Stimulated activated naive CD8-positive, alpha-beta T cell treated with anti-CD3 and anti-CD28 coated beads, Interleukin-15, Interleukin-2, amounts not matched to agents 100 U/mL and 50 U/mL, for 24 hours (primary cell): ENCODE measurements at places on chromosomes 16 and 17.

DNA sequence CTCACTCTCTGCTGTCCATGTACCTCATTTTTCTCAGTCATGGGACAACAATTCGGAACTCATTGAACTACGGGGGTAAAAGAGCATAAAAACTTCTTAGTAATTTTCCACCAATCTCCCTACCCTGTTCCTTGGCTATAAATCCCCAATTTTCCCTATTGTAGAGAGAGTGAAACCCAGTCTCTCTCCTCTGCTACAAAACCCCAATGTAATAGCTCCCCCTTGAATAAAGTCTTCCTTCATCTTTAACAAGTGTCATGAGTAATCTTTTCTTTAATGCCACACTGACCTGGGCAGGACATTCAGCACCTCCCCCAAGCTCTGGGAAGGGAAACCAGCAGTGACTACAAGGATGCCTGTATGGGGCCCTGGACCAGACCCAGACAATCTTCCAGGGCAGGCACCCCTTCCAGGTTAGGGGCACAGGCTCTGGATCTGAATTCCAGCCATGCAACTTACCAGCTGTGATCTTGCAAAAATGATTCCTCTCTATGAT lies 10.2 kb upstream of the EIF1 start:
- peak; percentile 53 for DNase-seq

DNA sequence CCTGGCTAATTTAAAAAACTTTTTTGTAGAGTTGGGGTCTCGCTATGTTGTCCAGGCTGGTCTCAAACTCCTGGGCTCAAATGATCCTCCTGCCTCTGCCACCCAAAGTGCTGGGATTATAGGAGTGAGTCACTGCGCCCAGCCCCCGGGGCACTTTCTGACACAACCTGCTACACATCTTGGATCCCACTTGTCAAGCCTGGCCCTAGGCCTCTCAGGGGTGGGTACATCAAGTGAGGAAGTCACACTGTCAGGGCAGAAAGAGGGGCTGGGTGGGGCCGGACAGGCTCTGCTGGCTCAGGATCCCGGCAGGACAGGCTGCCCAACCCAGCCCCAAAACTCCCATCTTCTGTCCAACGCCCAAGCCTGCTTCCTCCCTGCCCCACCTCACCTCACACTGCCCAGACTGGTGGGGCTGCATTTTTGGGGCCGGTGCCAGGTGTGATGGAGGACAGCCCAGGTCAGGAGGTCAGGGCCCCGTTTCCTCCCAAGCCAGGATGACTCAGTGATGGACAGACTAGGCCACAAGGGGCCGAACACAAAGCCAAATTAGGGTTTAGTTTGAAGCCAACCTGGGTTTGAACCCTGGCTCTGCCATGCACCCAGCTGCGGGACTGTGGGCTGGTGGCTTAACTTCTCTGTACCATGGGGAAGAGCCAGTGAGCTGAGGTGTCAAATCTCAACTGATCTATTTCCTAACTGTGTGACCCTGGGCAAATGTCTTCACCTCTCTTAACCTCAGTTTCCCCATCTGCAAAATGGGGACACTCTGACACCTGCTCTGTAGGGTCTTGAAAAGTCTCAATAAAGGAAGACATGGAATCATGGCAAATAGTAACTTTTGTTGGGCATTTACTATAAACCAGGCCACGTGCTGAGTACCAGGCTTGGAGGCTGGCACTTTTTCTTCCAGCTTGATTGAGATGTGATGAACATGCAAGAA lies 8.9 kb upstream of the PPL start:
- DNase-seq, result no peak

GRCh38 chr16:86881861-86882273 lies 303.5 kb downstream of the FOXL1 start:
- no peak for DNase-seq

DNA sequence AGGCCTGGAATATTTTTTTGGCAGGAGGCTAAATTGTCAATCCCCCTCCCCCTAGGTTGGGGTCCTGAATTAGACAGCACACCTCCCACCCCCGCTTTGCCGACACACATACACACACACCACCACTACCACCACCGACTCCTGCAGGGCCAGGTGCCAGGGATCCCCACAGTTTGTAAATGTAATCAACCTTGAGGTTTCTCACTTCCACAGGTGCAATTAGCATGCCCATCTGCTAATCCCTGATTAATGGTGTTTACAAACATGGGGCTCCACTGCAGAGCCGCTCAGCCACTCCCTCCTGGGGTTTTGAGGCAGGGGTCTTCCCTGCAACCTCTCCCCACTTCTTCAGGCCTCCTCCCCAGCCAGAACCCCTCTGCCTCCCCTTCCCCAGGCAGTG lies 11.8 kb downstream of the MRM1 start:
- DNase-seq, result no peak

GRCh38 chr16:17557480-17557879 lies 86.7 kb upstream of the XYLT1 start:
- no peak for DNase-seq

- DNase-seq, result no peak
Measured at GRCh38 chr16:2954656-2955381, 9.3 kb upstream of the KREMEN2 start.

- no peak for DNase-seq
Measured at GRCh38 chr17:62720126-62720850, 87.8 kb downstream of the MARCHF10 start.

DNA sequence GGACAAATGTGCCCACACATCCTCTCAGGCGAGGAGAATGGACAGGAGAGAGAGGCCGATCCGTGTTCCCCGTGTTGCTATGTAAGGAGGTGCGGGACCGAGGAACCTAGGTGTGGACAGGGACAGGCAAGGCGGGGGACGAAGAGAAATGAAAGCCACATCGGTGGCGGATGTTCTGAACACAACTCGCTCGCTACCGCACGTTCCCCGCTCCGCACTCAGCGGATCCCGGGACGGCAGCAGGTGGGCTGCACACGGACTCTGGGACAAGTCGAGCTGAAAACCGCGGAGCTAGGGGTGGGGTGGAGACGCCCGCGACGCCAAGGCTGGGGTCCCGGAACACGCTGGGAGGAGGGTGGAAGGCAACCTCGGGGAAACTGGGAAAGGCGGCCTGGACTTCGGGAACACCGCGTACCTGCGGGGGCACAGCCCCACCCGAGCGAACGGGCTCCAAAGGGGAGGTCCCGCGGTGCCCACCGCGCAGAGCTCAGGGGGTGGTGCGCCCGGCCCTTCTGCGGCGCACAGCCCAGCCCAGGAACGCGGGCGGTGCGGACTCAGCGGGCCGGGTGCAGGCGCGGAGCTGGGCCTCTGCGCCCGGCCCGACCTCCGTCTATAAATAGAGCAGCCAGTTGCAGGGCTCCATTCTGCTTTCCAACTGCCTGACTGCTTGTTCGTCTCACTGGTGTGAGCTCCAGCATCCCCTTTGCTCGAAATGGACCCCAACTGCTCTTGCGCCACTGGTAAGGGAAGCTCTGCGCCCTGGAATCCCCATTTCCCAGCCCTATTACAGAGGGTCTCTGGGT lies at the start of gene MT1E:
Gene MT1E (plus strand): TSS at position 642 of the 803 bp plus-strand sequence. CDS start 71 bp downstream, at position 713.
- peak; percentile 50 for DNase-seq

GRCh38 chr16:9497750-9498149 lies 406.3 kb downstream of the HAPSTR1 start:
- DNase-seq, result no peak

- DNase-seq, result peak; percentile 54
Measured at GRCh38 chr17:62652251-62653001, 25.0 kb downstream of the MRC2 start.

GRCh38 chr17:27241346-27241946 lies 52.5 kb upstream of the WSB1 start:
- no peak for DNase-seq

DNA sequence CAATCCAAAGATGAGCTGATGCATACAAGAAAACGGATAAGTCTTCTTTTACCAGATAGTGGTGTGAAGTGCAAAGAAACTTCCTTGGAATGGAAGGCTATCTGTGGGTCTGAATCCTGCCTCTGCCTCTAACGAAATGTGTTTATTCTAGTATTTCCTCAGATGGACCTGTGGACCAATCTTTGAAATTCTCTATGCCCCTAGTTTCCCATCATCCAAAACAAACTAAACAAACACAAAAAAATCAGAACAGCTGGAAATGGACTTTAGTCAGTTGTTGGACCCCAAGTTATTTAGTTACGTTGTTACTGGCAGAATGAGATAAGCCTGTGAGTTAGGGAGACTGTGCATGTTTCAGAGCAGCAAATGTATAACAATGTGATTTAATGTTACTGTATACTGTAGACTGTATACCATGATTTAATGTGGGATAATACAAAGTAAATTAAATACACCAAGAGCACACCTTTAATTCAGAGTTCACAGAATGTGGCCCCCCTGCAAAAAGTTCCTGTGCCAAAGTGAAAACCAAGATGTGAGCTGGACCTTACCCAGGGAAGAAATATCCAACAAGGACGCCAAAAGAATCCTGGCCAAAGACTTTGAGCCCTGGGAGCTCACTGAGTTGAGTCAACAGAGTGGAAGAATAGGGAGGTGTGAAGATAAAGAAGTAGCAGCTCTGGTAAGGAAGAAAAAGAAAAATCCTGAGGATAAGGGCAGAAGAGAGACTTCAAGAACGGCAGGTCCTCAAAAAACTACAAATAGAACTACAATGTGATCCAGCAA lies 255.2 kb downstream of the CNTNAP4 start:
- no peak for DNase-seq

GRCh38 chr17:15919466-15919865 lies 25.5 kb upstream of the ADORA2B start:
- no peak for DNase-seq

DNA sequence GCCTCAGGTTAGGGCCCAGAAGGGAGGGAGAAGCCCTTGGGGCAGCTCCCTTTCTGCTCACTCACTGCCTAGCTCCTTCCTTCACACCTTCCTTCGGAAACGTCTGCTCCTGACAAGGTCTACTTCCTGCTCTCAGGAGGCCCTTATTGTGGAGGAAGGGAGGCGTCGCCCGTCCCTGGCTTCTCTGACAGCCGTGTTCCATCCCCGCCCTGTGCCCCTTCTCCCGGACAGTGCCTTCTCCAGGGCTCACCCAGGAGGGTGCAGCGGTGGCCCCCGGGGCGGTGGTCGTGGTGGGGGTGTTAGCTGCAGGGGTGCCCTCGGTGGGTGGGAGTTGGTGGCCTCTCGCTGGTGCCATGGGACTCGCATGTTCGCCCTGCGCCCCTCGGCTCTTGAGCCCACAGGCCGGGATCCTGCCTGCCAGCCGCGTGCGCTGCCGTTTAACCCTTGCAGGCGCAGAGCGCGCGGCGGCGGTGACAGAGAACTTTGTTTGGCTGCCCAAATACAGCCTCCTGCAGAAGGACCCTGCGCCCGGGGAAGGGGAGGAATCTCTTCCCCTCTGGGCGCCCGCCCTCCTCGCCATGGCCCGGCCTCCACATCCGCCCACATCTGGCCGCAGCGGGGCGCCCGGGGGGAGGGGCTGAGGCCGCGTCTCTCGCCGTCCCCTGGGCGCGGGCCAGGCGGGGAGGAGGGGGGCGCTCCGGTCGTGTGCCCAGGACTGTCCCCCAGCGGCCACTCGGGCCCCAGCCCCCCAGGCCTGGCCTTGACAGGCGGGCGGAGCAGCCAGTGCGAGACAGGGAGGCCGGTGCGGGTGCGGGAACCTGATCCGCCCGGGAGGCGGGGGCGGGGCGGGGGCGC lies 231.9 kb downstream of the SEC14L1 start:
- peak; percentile 72 for DNase-seq

DNA sequence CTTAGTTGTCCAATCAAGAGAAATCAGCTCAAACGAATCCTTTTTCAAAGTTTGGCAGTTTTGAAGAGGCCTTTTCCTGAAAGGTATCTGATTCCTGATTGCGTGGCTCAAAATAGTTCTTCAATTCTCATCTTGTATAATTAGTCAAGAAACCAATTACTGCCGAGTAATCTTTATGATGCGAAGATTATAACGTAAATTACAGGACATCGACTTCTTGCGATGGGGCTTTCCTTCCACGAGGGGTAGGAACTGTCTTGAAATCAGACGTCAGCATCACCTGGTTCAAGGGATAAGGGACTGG lies 644 bp upstream of the ARL2BP start:
- DNase-seq, result no peak

DNA sequence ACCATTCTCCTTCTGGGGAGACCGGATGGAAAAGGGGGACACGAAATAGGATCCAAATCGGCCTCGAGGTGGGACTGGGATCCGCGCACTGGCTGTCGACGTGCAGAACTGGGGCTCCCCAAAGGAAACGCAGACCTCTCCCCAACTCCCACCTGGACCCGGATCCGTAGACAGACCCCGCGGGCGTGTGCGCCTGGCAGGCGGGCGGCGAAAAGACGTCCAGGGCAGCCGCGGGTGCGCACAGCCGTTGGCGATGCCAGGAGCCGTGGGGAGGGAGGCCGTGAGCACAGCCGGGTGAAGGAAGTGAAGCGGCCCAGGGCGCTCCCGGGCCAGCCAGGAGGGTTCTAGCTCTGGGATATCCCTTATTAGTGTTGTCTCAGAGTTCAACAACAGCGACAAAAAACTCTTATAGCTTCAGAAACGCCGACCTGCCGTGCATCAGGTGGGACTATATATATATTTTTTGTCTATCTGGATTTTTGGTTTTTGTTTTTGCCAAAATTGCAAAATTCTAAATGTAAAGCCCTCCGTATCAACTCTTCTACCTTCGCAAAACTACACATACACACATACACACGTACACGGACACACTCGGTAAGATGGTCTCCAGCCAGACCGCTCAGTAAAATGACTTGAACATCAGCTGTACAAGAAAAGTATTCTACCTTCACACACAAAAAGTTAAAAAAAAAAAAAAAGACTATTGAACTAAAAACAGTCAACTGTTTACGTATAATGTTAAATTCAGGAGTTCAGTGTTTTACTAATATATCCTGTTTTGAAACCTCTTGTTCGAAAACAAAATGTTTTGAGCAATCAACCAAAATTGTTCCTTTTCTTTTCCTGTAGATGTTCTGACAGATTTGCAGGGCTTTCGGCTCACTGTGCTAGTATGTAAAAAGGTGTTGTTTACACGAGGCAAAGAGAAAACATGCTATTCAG lies 5.2 kb upstream of the AATF start:
- DNase-seq, result peak; percentile 24

DNA sequence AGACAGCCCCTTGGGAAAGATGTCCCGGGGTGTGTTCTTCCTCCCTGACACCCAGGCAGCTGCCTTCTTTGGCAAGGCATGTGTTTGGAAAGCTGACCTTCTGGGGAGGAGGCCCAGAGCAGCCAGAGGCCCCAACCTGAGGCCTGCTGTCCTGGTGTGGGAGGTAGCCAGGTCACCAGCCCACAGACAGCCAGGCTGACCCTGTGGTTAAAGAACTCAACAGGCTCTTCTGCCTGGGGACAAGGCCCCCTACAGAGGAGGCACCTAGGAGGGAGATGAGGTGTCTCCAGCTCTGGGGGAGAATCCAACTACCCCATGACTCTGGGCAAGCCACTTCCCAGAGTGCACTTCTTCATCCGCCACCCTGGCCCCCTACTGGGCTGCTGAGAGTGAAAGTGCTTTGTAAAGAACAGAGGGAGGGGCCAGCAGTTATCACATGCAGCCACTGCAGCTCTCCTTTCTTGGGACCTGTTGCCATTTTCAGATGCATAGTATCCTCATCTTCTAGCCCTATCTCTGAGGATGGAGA lies 13.1 kb upstream of the SREBF1 start:
- peak; percentile 82 for DNase-seq

GRCh38 chr16:54269461-54269860 lies 17.1 kb downstream of the IRX3 start:
- no peak for DNase-seq

- DNase-seq, result no peak
Measured at GRCh38 chr17:28346199-28346580, 10.6 kb downstream of the TNFAIP1 start.

- no peak for DNase-seq
Measured at GRCh38 chr16:77158293-77158692, 32.7 kb upstream of the MON1B start.
